ENCODE measurements at places on chromosomes 5 and 9.

DNA sequence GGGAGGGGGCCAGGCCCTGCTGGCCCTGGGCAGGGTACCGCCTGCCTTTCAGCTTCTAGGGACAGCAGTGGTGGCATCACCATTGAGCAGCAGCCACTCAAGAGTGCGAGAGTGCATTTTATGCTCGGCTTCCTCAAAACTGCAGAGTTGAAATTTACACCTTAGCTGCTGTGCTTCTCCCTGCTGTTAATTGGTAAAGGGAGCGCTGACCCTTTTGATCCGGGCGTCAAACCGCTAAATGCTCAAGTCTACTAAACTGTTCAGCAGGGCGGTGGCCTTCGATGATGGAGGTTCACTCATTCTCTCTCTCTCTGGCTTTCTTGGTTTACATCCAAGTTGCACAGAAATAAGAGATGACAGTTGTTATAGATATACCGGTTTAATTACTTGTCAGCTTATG lies 368.6 kb upstream of the IRX2 start:
- no peak for DNase-seq

GRCh38 chr5:54876976-54877375 lies 108.4 kb downstream of the ESM1 start:
- DNase-seq = no peak

DNA sequence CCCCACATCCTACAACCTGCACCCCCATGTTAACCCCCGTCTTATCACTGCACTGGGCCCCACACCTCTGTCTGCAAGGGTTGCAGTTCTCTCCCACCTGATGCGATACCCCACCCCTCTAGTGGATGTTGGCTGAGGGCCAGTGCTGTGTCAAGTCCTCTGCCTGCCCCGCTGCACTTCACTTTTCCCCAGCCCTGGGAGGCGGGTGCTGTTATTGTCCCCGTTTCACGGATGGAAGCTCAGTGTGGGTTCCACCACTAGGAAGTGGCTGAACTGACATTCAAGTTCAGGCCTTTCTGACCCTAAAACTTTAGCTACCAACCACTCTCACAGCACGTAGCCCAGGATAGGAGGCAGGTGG lies 3.5 kb downstream of the SNCB start:
- no peak for DNase-seq

DNA sequence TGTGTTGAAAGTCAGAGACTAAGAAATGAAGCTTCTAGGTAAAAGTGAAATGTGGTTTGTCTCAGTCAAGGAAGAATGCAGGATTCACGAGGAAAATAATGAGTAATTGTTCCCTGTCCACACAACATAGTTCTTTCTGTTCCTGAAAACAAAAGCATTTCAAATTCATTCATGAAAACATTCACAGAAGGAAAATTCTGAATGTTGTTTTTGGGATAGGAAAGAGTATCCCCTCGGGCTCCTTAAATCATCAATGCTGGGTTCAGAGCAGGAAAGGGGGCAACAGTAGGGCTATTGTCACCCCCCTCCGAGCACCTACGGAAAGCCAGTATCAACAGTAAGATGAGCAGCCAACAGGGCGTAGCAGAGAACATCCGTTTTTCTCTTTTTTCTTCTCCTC lies 769.9 kb upstream of the ADAMTS16 start:
- DNase-seq = no peak

DNA sequence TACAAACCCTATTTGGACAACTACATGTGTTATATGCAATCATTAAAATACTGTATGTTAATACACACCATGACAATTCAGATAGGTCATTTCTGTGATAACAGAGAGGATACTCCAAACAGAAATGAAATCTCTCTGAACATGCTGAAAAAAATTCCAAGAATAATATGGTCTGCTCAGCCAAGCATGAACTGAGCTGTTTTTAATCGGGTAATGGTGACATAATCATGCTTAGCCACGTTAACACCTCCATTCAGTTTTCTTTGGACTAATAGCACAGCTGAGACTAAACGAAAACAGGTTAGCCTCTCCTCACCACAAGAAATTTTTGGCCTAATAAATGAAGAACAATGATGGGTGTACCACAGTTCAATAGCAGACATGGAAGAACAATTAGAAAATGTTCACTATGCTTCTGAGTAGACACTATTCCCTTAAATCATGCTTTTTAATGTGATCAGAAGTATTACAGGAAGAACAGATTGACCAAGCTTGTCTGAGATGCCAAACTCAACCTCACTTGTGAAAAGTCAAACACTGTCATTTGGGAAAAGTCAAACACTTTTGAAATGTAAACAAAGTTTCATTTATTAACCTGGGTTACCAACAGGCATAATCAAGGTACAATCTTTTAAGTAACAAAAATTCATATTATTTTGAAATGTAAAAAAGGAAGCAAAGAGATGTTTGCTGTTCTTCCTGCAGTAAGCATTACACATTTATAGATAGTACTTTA lies 19.4 kb downstream of the RAB14 start:
- no peak for DNase-seq

- no peak for DNase-seq
Measured at GRCh38 chr5:74136276-74136825, 504.2 kb downstream of the ENC1 start.

GRCh38 chr5:28707706-28708105 lies 1669.3 kb upstream of the CDH9 start:
- no peak for DNase-seq

GRCh38 chr5:16477541-16477940 lies 11.9 kb upstream of the ZNF622 start:
- DNase-seq = no peak

GRCh38 chr5:56159521-56159947 lies 73.6 kb downstream of the ANKRD55 start:
- no peak for DNase-seq

DNA sequence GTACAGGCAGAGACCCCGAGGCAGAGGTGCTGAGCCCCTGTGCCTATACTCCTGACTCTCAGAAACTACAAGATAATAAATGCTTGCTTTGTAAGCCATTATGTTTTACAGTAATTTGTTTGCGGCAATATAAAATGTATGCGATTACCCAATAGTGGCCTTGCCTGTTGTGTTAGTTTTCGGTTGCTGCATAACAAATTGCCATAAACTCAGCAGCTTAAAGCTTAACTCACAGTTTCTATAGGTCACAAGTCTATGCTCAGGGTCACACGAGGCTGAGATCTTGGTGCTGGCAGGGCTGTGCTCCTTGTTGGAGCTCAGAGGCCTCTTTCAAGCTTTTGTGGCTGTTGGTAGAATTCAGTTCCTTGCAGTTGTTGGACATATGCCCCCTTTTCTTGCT lies 114.8 kb downstream of the COL23A1 start:
- no peak for DNase-seq

DNA sequence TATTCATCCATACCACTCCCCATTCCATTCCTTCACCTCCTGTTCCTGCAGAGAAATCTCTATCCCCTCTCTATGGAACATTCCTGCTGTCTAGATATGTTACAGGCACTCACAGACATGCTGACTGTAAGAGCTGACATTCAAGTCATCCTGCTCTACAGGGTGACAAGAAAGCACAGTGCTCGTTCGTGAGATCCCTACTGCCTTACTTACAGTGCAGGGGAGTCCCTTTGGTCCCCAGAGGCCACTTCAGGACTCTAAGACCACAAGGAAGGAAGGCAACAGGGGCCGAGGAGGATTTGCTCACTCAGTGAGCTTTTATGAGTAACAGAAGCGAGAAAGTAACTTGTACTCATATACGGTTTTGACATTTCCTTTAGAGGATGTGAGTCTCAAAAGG lies 110.5 kb downstream of the GAS1 start:
- DNase-seq = no peak

GRCh38 chr5:135543485-135544304 lies 7.9 kb upstream of the NEUROG1 start:
- DNase-seq = no peak

GRCh38 chr9:135887021-135887507 lies 20.3 kb downstream of the CAMSAP1 start:
- no peak for DNase-seq

- no peak for DNase-seq
Measured at GRCh38 chr5:115429345-115429940, 115.1 kb downstream of the FEM1C start.

DNA sequence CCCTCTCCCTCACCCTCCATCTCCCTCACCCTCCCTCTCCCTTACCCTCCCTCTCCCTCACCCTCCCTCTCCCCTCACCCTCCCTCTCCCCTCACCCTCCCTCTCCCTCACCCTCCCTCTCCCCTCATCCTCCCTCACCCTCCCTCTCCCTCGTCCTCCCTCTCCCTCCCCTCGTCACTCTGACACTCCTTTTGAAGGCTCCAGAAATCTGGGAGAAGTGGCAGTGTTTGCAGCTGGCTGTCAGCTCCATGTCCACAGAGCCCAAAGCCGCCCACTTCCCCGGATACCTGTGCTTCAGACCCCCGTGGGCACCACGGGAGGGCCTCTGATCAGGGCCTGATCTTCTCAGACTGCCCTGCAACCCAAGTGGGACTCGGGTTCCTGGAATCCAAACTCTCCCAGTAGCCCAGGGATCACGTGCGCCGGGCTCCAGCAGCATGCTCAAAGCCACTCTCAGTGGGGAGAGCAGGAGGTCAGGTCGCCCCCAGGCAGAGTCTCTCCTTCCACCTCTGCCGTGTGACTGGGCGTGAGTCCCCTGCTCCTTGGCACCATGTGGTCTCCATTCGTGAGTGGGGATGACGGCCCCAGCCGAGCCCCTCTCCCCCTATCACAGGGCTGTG lies 33.1 kb downstream of the DBH start:
- no peak for DNase-seq

DNA sequence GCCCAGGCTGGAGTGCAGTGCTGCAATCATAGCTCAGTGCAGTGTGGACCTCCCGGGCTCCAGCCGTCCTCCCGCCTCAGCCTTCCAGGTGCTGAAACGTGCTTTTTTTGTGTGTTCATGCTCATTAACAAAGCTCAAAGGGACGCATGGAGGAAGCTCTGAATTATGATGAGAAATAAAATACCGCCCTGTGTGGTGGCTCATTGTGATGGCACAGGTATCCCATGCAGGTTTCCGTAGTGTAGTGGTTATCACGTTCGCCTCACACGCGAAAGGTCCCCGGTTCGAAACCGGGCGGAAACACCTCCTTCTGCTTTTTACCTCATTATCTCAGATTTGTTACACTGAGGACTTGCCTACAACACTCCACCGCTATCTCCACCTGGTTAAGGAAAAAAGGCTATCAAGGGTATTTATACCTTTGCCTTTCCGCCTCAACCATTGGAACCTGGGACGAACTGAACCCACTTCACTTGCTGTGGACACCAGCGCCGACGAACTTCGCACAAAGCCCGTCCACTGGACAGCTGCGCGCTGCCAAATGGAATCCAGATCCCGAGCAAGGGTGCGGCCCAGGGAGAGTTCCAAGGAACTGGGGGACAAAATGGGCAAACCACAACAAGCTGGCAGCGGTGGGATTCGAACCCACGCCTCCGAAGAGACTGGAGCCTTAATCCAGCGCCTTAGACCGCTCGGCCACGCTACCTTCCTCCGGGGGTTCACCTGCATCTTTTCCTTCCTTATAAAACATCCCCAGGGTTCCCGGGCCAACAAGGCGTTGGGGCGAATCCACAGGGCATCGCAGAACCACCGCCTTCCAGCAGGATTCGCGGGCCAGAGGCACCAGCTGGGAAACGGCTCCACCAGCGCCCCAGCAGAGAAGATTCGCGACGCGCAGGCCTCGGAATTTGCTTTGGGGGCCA lies 26.3 kb downstream of the OR2V2 start:
- DNase-seq = no peak

All from stimulated activated CD4-positive, alpha-beta T cell treated with anti-CD3 and anti-CD28 coated beads, Interleukin-1b, Interleukin-23, amount 100 ng/mL, for 4 hours (primary cell).